ENCODE measurements at places on chromosomes 4 and X.

DNA sequence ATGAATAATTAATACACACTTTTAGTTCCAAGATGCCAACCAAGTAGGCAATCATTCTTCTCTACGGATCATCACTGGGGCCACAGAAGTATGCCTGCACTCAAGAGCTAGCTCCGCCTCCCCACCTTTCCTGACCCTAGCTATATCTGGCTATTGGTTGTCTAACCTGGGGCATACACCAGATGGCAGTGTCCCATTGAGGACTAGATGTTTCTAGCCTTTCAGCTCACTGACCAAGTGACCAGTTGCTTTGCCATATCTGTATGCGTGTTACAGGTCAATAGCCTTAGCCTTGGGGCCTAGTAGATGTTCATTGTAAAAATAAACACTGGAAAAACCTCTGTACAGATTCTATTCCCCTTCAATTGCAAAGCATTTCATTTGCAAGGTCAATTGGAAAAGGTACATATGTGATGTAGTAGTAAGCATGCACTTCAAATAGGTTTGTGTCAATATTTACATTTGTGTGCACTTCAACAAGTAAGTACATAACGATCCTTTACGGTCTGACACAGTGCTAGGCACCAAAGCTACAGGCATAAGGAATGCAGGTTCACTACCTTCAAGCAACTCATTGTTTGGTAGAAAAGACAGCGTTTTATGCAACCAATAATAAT is 521.7 kb downstream of the PPARGC1A start:
- DNase-seq, result no peak

DNA sequence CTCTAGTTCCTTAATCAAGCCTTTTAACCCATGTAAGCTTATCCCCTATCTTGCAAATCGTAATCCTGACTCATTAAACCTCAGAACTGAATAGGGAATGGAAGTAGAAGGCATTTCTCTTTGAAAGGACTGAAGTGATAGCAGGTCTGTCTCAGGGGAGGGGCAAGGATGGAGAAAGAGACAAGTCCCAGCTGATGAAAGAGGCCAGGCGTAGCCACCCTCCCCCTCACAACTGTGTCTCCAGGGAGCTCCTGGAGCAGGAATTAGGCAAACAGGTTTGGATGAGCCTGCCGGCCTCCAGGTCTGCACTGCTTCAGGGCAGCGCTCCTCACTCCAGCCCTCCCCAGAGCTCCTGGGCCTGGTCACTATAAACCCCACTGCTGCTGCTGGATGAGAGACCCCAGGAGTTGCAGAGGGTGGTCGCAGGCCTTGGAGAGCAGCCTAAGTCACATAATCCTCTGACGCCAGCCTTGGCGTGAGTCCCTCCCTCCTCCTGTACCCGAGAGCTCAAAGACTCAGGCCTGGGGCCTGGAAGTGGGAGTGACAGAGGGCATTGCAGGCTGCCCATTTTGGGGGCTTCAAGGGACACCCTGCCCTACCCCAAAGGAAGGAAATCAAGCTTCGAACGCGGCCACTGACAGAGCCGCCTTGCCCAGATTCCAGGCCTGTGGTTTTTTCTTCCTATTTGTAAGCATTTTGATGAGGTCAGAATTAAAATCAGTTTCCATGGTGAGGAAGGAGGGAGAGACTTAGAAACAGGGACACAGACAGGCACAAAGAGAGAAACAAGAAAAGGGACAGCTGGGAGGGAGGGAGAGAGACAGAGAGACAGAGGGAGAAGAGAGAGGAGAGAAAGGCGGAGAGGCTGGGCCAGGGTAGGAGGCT is 21.2 kb upstream of the MSX1 start:
- no peak for DNase-seq

GRCh38 chrX:124497386-124497785 is 151.0 kb downstream of the SH2D1A start:
- DNase-seq, result no peak

GRCh38 chrX:24259544-24260240 is 54.2 kb downstream of the SUPT20HL2 start:
- DNase-seq, result peak; percentile 70

- no peak for DNase-seq
Observed at GRCh38 chr4:157934151-157934550, 238.7 kb downstream of the GASK1B start.

DNA sequence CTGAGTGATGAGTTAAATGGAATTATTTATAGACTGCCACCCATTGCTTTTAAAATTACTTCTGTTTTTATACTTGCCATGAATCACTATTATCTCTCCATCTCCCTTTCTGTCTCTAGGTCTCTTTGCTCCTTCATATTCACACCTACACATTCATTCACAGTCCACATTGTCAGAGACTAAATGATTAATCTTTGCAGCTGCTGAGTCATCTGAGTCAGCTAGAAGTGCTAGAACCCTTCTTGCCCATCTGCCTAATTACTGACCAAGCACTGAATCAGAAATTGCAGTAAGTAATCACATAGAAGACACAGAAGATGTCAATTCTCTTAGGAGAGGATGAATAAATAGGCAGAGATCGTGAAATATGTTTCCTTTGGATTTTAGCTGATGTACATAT is 31.6 kb upstream of the RPS6KA6 start:
- no peak for DNase-seq

GRCh38 chr4:100880011-100880410 is 362.2 kb upstream of the EMCN start:
- DNase-seq, result no peak

- DNase-seq, result no peak
Observed at GRCh38 chrX:132365490-132365889, 123.3 kb downstream of the MBNL3 start.

DNA sequence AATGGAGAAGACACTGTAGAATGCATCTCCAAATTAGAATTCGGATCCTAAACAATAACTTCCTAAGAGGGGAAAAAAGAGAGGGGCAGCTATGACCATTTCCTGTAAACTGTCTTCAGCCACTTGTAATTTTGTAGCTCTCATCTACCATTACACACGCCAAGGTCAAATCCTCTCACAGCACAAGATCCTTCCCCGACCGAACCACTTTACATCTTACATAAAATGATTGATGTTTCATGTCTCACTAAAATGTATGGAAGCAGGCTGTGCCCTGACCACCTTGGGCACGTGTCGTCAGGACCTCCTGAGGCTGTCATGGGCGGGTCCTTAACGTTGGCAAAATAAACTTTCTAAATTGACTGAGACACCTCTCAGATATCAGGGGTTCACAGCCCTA is 24.1 kb upstream of the PBDC1 start:
- DNase-seq, result peak; percentile 8

GRCh38 chr4:101348995-101349800 is 1.9 kb upstream of the PPP3CA start:
- DNase-seq, result no peak

DNA sequence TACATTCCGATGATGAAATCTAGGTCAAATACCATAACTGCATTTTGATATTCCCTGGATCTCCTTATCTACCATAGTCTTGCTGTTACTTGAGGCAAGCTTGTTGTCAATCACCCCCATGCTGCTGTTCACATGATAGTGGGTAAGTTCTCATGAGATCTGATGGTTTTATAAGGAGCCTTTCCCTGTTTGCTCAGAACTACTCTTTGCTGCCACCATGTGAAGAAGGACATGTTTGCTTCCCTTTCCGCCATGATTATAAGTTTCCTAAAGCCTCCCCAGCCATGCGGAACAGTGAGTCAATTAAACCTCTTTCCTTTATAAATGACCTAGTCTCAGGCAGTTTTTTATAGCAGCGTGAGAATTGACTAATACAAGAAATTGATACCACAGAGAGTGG is 432.0 kb downstream of the GLUD2 start:
- DNase-seq, result no peak

- DNase-seq, result no peak
Observed at GRCh38 chr4:112895811-112896608, 153.4 kb upstream of the ANK2 start.

DNA sequence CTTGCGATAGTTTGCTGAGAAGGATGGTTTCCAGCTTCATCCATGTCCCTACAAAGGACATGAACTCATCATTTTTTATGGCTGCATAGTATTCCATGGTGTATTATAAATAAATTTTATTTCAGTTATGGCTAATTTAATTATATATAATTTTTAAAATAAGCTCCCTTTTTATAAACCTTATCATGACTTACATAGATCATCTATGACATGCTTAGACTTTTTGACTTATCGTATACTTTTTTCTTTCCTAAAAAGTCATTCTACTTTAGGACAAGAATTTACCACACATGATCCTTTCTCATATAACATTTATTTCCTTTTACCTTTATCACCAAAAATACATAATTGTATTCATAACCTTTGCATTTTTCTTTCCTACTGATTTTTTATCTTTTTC is 376.5 kb downstream of the CCSER1 start:
- peak; percentile 2 for DNase-seq

- no peak for DNase-seq
Observed at GRCh38 chrX:13311560-13311959, 8.3 kb downstream of the ATXN3L start.

GRCh38 chr4:82905205-82905604 is 4.7 kb downstream of the THAP9 start:
- peak; percentile 33 for DNase-seq

DNA sequence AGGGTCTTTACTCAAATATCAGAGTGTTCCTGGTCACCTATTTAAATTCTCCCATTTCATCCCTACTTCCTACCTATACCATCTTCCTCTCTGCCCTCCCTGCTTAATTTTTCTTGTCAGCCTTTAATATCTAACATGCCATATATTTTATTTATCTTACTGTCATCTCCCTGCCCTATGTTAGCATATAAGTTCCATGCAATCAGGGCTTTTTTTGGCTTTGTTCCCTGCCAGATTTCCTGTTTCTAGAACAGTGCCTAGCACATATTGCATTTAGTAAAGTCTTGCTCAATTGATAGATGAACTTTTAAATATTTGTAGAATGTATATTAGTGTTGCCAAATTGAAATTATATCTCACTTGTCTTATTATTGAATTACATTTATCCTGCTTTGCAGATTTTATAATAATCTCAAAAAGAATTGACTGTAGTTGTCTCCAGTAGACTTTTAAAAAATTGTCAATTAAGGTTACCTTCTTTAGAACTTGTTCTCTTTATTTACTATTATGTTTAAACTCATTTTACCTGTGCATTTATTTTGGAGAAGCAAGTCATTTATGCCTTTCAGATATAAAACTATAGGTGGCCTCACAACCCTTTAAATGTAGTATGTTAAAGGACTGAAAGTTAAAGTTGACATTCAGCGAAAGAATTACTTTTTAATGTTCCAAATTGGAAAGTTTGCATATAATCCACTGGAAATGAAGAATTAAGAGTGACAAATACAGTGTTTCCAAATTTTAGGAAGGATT is 108.2 kb upstream of the BMPR1B start:
- no peak for DNase-seq

DNA sequence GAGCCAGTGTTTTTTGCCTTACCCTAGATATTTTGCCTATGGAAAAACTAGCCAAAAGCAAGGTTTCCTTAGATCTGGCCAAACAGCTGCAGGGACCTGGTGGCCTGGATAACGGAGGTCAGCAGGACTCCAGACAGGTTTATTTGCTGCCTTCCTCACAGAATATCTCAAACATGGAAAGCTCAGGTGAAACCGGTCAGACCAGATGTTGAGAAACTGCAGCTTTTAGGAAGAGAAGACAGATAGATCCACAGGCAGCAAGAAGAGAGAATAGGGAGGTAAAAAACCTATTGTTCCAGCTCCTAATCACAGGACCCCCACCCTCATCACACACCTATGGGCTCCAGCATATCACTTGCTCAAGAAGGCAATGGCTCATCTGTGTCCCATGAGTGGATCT is 16.2 kb downstream of the SLC16A2 start:
- no peak for DNase-seq

- no peak for DNase-seq
Observed at GRCh38 chr4:156771171-156771837, 200.3 kb downstream of the PDGFC start.

GRCh38 chr4:176769514-176769913 is 23.2 kb downstream of the VEGFC start:
- DNase-seq, result no peak

GRCh38 chr4:47642985-47643760 is 158.1 kb downstream of the ATP10D start:
- DNase-seq, result no peak

DNA sequence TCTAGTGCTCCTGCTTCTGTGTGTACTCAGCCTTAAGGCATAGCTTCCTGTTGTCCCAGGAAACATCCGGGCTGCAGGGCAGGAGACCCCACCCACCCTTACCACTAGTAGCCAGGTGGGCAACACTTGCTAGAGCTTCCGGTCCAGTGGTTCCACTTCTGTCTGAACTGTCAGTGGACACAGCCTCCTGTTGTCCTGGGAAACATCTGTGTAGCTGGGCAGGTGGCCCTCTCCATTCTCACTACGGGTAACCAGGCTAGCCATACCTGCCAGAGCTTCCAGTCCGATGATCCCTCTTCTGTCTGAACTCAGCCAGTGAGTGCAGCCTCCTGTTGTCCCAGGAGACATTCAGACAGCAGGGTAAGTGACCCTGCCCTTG is 372.2 kb downstream of the INPP4B start:
- no peak for DNase-seq
